Hindlimb muscle (tissue), 1 donor: ENCODE measurements at places on chromosomes 4 and X.

DNA sequence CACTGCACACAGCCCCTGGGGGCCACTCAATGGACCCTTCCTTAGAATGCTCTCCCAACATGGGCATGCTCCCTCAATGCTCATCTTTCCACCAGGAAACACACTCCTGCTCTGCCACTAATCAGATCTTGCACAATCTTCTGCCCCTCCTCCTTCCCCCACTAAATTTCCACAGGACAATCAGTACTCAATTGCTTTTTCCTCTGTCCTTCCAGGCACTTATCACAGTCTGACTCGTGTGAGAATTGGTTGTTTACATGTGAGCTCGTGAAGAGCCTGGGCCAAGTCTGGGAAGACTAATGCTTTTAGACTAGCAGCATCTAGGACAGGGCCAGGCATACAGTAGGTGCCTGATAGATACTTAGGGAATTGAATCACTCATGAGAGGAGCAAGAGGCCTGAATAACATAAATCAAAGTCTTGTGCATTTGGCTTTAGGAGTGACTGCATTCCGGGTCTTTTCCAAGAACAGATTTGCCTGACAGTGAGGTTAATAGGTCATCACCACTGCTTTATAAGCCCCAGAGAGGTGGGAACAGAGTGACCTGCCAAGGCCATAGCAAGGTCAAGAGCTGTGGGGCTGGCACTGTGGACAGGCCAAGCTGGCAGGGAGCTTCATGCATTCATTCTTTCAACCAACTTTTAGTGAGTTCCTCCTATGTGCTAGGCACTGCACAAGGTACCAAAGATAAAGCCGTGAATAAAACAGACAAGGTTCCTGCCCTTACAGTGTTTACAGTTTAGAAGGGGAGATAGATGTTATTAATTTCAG lies 55.0 kb downstream of the PRPS1 start:
- DNase-seq = no peak

DNA sequence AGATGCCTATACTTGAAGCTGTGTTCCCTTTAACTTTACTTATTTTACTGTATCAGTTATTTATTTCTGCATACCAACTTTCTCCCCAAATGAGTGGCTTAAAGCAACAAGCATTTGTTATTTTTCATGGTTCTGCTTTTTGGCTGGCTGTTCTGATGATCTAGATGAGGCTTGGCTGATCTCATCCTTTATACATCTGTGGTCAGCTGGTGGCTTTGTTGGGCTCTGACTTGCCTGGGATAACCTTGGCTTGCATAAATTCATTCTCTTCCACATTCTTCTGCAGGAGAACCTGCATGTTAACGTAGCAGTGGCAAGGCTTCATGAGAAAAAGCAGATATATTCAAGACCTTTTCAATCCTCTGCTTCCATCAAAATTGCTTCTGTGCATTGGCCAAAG lies 1317.6 kb downstream of the ADGRL3 start:
- no peak for DNase-seq

DNA sequence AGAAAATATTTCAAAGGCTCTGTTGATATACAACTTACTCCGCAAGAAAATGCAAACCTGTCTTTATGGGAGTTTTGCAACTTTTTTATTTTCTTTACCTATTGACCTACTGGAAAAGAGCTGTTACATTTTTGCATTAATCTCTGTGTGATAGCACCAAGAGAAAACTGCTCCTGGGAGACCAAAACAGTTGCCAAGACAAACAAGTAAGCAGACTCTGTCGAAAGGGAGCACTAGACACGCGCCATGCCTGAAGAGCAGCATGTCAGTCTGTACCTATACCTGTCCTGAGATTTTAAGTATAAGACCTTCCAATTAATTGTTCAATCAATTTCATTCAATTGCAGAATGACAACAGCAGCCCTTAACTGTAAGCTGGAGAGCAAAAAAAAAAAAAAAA lies 56.0 kb upstream of the TECRL start:
- DNase-seq = no peak

DNA sequence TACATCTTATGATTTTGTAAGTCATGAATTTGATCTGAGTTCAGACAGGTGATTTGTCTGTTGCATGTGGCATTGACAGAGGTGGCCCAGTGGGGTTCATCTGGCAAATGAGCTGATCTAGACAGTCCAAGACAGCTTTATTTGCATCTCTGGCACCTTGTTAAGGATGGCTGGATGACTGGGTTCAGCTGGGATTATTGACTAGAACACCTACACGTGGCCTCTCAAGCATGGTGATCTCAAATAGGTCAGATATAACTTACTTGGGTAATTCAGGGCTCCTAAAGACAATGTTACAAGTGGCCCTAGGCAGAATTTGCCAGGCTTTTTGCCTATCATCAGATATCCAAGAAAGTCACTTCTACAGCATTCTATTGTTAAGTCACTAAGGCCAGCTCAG lies 48.0 kb downstream of the APOOL start:
- no peak for DNase-seq

DNA sequence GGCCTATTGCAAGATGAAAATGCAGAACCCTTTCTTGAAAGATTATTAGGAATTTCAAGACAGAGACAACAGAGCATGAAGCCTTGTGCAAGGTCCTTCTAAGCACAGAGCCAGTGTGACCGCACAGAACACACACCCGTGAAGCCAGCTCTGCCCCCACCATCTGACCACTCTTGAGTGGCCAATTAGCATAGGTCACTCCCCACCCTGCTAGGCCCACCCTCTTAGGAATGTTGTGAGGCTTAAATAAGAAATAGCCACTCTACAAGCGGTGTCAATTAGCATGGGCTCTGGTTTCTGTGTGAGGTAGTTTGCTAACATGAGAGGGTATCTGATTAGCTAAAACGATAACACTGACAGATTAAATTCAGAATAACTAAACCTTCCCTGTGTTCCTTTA lies 152.9 kb downstream of the PTTG2 start:
- DNase-seq = no peak
